ENCODE measurements at places on chromosomes 12 and 14. TPM values are rescaled to one million over a fixed set of nuclear protein-coding genes. Genes with fewer than 3 reads are reported as not detected.
A peak's percentile ranks its signal among the peaks of the same experiment; 100 is the strongest.

PYGL gene
- total RNA-seq, result 82.5 TPM

GRCh38 chr12:131640525-131640924, 70.4 kb upstream of the SFSWAP start:
- no peak for DNase-seq

DNA sequence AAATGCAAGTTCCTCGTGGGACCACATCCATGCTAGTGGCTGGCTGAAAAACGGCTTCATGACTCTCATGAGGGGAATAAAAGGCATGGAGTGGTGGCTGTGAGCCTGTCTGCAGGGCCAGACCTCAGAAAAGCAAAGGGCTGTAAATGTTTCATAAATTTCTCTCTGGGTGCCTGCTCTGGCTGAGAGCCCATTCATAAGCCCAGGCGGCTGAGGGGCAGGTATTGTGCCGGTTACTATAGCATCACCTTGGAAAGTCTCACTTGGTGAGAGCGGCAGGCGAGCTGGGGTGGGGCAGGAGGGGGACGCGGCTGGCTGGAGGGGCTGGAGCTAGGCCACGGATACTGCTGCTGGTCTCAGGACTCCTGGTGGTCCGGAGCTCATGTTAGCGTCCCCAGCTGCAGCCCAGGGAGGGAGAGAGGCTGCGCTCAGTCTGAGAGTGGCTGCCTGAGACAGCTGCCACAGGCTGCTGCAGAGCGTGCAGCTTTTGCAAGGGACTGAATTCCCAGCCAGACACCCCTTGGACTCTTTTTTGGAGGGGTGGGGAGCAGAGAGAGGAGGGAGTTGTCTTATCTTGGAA, at the start of gene SLC17A8:
SLC17A8 (plus strand) TSS at position 431 of the 580 bp plus-strand sequence. CDS start 318 bp downstream, outside the sequence.
- no peak for DNase-seq

CIDEB gene
- 1.3 TPM for total RNA-seq

GRCh38 chr14:103091041-103091882, 3.3 kb upstream of the EXOC3L4 start:
- DNase-seq, result peak; percentile 71

- DNase-seq, result no peak
Observed at GRCh38 chr12:3171195-3171591, 94.0 kb downstream of the TSPAN9 start.

DNA sequence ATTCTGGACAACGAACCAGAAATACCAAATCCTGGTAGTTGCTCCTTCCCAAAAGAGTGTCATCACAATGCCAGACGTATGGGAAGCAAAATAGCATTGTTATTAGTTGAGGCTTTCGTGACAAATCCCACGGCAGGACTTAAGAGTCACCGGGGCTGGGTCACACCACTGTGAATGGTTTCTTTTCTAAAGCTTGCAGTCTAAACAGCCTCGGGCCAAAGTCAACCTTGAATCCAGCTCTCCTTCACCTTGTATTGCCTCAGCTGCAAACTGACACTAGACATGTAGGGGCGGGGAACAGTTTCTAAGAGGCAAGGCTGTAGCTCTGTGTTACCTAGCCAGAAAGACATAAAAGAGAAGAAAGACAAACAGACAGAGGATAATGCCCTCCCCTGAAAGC, 734.8 kb downstream of the MED13L start:
- no peak for DNase-seq

DNA sequence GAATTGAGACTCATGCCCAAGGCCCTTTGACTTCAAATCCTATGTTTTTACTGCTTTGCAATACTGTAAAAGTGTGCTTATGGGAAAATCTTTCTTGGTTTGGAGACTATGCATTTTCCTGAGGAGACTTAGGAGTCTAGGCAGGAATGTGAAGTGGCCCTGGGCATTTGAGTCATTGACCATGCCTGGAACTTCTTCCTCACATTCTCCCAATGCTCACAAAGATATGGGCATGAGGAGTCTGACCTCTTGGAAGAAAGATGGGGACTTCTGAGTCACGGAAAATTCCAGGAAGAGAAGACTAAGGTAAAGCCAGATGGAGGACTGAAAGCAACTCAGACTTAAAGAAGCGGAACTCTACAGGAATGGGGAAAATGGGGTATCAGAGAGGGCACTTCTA, 38.2 kb upstream of the ZNF641 start:
- DNase-seq, result peak; percentile 16

DNA sequence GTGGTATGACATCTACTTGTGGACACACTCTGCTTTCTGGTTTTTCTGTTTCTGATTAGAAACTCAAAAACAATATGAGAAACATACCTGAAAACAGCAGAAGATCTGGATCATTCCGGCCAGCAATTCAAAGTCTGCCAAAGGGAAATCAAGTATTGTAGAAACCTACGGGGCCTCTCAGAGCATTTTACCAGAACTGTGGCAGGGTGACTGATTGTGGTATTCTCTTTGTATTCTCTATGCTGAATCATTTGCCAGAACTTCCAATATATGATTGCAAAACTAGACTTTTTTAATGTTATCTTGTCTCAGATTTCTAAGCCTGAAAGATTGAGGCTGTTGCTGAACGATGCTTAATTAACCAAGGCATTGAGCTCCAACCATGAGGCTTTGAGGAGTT, 5.9 kb upstream of the GZMB start:
- DNase-seq, result no peak

TEX22 gene
- total RNA-seq, result 0.32 TPM

CABP1 gene
- total RNA-seq, result not detected

DNA sequence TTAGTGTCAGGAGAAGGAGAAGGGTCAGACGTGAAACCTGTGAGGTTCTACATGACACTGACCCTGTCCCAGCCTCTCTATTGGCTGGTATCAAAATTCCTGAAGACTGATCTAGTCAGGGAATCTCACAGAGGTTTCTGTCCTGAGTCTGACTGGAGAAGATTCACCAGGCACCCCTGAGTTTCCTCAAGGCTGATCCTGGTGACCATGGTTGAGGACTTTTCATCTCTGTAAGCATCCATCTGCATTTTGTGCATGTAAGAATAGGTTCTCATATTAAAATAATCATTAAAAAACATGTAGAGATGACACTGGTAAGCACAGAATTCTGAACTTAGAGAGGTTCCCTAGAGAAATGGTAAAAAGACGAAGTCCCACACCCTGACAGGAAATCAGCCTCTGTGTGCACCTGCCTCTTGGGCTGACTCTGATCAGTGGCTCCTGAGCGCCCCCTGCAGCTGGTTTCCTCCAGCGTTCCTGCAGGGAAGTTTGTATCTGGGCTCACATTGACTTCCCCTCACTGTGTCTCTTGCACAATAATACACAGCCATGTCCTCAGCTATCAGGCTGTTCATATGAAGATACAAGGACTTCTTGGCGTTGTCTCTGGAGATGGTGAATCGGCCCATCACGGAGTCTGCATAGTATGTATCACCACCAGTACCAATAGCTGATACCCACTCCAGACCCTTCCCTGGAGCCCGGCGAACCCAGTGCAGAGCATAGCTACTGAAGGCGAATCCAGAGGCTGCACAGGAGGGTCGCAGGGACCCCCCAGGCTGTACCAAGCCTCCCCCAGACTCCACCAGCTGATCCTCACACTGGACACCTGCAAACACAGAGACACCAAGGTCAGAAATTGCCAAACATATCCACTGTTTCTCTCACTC, 991.9 kb downstream of the TMEM121 start:
- DNase-seq, result no peak

DNA sequence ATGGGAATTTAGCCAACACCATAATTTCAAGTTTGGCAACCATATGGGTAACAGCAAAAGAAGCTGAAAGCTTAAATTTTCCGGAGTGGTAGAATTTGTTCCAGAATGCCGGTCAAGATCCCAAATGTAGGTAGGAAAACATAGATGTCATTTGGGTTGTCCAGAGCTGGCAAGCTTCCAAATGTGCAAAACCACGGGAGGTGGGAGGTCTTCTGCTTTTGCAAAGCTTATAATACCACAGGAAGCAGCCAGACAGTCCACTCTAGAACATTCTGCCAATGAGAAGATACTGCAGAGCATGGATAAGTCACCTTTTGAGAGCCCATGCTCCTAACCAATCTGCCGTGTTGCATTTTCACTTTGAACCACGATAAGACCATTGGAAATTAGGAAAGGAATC, 26.4 kb upstream of the BATF start:
- no peak for DNase-seq

GPR65 gene
- 0.32 TPM for total RNA-seq

GALNT8 gene
- under 0.01 TPM for total RNA-seq

DNA sequence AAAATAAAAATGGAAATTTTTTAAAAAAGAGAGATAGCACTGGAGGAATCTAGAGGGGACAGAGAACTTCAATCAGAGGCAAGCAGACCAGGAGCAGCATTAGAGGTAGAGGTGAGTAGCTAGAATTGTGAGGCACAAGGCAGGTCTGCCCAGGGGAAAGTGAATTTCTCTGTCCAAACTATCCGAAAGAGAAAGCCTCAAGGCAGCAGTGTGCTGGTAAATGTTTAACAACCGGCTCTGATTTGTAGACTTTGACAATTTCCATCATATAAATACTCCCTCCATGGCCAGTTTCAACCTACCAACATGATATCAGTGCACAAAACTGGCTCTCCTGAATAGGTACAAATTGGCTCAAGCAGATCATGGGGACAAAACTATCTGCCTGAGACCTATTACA, 160.6 kb upstream of the EGLN3 start:
- DNase-seq, result no peak

SCNN1A gene
- under 0.01 TPM for total RNA-seq

- no peak for DNase-seq
Observed at GRCh38 chr12:53961025-53961761, 6.5 kb downstream of the HOXC12 start.

RFLNA gene
- total RNA-seq, result 5.6 TPM

- DNase-seq, result peak; percentile 11
Observed at GRCh38 chr12:4356041-4356327, 23.5 kb downstream of the FGF23 start.

DNA sequence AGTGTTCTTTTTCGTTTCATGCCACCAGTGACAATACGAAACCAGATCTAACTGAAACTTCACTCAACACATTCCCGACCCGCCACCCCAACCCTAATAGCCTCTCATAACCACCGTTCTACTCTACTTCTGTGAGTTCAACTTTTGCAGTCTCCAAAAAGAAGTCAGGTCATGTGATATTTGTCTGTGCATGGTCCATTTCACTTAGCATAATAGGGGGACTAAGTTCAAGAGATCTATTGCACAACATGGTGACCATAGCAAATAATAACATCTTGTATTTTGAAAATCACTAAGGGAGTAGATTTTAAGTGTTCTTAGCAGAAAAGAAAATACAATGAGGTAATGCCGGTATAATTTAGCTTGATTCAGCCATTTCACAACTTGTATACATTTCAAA, 376.4 kb downstream of the DIO2 start:
- no peak for DNase-seq

- peak; percentile 39 for DNase-seq
Observed at GRCh38 chr14:102140027-102140749, 491 bp downstream of the WDR20 start.

DNA sequence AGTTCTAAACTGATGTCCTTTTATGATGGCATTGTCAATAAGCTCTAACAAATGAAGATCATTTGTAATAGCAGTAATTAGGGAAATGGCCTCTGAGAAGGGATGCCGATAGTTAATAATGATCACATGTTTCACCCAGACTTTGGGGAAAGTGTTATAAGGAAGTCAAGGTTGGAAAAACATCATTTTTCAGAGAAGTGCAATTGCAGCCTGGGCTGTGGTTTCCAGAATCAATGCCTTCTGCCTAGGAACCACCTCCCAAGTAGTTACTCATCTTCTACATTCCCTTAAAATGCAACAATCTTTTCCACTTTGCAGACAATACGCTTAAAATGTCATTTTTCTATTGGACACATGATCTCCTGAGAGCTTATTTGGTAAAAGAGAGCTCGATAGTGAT, 879 bp downstream of the EDDM3A start:
- DNase-seq, result no peak

- DNase-seq, result peak; percentile 84
Observed at GRCh38 chr12:2640709-2641108, 154.1 kb upstream of the FKBP4 start.

PRKCH gene
- total RNA-seq, result 0.97 TPM

DNA sequence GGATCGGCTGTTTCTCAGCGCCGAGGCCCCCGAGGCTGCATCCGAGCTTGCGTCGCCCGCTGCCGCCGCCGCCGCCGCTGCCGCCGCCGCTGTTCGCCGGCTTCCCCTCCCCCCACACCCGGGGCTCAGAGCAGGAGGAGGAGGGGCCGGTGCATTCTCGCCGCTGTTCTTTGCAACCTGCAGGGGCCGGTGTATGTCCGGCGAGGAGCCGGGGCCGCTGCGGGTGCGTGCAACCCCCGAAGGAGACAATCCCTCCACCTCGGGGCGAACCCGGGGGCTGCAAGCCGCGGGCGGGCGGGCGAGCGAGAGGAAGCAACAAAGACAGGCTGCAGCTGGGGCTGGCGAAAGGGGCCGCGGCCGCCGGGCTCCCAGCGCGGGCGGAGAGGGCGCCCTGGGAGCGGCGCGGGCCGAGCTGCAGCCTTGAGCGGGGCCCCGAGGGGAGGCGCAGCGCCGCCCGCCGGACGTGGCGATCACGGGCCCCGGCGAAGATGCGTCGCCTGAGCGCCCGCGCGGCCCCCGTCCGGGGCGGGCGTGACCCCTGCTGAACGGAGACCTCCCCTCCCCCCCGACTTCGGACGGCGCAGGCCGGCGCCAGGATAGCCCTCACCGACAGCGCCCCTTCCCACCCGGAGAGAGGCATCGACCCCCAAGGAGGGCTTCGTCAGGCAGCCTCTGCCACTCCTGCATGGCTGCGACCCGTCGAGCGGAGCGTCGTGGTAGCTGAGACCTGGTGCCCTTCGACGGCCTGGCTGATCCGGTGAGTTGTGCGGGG, 702 bp downstream of the FAM222A start:
- peak; percentile 49 for DNase-seq

DNA sequence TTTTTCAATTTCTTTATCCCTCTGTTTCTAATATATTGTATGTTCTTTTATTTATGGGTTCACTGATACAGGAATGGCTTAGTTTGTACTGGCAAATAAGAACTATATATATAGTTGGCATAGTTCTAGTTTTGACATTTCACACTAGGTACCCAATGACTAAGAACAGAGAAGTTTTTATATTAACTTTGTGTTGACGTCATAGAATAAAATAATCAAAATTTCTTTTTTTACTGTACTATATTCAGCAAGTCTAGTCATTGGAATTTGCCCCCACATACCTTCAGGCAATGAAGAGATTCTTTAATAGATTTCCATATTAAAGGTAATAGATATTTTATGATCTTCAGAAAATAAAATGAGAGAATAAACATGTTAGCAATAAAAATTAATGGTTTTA, 713.2 kb downstream of the NOVA1 start:
- DNase-seq, result no peak

- no peak for DNase-seq
Observed at GRCh38 chr14:82419933-82420332, 886.3 kb upstream of the SEL1L start.
